Suppressor macrophage treated with lipopolysaccharide for 4 hours (primary cell): ENCODE measurements at places on chromosomes 12 and 14.

- DNase-seq: no peak
Observed at GRCh38 chr12:30953951-30954751, 27.6 kb downstream of the TSPAN11 start.

DNA sequence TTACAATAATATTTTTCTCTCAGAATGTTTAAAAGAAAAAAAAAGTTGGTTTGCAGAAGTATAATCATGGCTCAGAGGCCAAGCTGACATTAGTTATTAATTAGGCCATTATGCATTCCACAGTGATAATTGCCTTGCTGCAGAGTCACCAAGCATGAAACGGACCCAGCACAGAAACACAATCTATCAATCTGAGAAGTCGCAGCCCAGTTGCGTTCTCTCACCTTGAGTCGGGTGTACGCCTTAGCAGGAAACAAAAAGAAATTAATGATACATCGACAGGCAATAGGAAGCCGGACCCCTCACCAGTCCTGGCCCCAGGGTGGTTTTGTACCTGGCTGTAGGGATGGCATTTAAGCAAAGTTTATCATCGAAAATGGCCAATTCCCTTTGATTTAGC is 129.7 kb downstream of the PHETA1 start:
- no peak for DNase-seq

- DNase-seq: peak; percentile 75
Observed at GRCh38 chr12:52280319-52280795, 5.9 kb downstream of the KRT86 start.

DNA sequence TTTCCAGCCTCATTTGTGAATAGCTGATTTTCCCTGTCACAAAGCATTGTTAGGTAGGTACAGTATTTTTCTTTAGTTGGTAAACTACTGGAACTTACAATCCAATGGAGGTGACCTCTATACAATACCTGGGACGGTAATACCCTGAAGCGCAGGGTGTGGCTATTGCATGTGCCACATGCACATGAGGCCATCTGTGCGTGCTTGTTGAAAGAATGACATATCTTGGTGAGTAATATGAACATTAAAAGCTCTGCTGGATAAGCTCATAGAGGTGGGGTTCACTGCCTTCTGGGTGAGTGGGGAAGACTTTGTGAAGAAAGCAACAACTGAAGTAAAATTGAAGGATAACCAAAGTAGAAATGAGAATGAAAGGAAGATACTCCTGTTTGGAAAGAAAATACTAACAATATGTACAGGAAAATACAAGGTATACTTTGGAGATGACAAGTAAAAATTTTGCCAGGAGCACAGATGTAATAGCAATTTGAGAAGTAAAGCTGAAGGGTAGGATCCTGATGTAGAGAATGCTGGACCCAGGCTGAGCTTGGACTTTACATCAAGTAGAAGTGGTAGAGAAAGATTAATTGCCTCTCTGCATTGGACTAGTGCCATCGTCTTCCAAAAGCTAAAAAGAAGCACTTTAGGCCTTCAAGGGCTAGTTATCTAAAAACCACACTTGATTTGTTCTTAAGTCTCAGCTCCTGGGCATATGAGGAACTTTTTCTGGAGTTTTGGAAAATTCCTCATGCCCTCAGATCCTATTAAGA is 97.1 kb downstream of the SLC38A6 start:
- no peak for DNase-seq

- DNase-seq: no peak
Observed at GRCh38 chr12:6090803-6091202, 33.7 kb downstream of the VWF start.

DNA sequence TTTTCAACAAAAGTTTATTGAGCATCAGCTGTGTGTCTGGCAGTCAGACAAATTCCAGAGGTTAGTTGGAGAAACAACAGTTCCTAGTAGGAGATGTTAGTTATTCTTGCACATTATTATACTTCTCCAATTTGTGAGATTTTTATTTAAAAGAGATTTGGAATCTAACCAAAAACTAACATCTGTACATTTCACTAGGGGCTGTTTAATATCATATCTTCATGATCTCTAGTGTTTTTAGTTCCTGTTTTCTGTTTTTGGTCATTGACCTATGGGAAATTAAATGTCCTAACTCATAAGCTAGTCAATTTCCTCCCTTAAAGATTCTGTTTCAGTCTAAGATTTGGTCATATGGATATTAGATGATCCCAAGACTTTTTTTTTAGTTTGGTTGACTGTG is 34.1 kb upstream of the KLHDC2 start:
- no peak for DNase-seq

GRCh38 chr14:32588448-32589320 is 259.6 kb downstream of the AKAP6 start:
- peak; percentile 66 for DNase-seq

- DNase-seq: no peak
Observed at GRCh38 chr12:57216921-57217879, 606 bp downstream of the NXPH4 start.

DNA sequence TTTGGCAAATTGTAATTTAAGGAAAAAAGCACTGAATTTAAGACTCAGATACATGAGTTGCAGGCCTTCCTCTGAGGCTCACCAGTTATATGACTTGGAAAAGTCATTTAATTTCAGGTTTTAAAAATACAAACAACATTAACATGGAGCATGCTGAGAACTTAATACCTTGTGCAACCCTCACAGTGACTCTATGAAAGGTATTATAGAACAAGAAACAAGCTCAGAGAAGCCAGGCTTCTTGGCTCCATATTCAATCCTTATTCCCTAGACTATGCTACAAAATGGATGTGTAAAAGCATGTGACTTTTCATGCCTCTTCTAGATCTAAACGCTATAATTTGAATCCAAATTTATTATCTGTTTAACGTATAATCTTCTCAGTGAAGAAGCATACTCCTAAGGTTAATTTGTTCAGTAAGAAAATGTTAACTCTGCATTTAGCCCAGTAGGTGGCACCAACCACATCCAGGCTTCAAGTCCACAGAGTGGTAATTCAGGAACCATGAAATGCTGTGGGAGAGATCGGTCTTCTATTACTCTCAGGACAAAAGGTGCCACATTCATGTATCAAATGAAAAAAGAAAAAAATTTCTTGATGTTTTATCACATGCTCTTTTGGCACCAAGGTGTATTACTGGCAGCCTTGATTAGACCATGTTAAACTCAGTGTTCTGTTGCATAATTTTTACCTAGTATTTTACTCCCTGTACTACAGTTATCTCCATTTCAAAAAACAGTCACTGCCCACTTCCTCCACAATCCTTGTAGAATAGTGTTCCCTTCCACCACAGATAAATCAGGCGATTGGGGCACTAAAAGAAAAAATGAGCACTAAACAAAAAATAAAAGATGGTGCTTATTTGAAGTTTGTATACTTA is 9.3 kb downstream of the CCDC196 start:
- peak; percentile 70 for DNase-seq

- no peak for DNase-seq
Observed at GRCh38 chr14:105204931-105205672, 24.0 kb upstream of the NUDT14 start.

GRCh38 chr14:101379842-101380241 is 181.5 kb upstream of the DIO3 start:
- DNase-seq: no peak

DNA sequence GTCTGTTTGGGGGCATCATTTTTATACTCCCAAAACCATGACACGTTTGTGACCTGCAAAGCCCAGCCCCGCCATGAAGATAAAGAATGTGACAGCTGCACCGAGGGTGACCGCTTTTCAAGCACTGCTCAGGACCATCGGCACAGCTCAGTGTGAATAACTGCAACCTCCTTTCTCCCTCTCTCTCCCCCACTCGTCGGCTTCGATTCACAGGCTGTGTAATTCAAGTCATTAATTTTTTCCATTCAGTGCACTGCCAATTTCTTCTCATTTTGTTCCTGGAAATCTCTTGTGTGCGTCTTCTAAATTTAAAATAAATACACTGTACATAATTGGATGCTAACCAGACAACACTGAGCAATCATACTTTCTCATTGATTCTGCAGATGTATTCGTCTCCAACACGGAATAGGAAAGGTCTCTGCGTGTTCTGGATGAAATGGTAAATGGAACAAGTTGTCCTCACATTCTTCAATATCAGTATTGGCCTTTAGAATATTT is 260.8 kb downstream of the TTC8 start:
- no peak for DNase-seq

GRCh38 chr14:95395098-95395737 is 75.5 kb upstream of the CLMN start:
- DNase-seq: peak; percentile 11

DNA sequence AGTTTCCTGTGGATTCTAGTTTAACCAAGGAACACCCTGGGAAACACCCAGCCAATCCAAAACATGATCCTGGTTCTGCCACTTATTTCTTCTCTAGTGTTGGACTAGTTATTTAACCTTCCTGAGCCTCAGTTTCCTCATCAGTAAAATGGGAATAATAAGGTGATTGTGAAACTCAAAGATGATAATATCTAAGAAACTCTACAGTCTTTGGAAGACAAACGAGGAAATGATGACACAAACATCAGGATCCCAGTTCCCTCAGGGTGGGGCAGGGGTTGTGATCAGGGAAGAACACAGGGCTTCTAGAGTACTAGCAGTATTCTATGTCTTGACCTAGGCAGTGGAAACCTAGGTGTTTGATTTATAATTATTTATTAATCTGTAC is 18.1 kb upstream of the TMEM106C start:
- DNase-seq: no peak

- no peak for DNase-seq
Observed at GRCh38 chr12:80580254-80580653, 127.2 kb upstream of the MYF6 start.

DNA sequence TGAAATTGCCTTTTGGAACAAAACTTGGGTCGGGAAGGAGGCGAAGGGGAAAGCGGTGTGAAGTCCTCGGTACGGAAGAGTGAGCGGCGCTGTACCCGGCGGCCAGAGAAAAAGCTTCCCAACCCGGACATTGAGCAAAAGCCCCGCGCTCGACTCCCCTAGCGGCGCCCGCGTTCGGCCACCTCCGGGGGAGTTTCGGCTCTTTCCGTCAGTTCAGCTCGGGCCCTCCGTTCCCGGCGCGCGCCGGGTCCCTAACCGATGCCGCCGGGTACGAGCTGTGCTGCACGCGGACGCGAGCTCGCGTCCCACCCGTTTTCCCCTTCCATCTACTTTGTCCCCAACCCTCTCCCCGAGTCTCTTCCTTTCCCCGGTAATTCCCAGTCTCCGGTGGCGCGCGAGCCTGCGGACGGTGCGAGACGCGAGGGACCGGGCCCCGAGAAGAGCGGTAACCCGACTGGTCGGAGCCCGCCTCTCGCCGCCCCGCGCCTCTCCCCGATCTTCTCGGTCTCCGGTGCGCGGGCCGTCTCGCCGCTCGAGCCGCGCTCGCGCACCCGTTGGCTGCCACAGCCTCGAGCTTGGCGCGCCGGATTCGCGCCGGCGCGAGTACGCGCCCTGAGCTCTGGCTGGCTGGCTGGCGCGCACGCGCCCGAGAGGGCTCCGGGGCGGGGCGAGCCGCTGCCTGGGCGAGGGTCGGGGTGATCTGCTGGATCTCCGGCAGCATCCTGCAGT is 446 bp upstream of the SPATS2 start:
- peak; percentile 92 for DNase-seq

GRCh38 chr12:5013266-5013730 is 30.4 kb upstream of the KCNA5 start:
- DNase-seq: no peak

DNA sequence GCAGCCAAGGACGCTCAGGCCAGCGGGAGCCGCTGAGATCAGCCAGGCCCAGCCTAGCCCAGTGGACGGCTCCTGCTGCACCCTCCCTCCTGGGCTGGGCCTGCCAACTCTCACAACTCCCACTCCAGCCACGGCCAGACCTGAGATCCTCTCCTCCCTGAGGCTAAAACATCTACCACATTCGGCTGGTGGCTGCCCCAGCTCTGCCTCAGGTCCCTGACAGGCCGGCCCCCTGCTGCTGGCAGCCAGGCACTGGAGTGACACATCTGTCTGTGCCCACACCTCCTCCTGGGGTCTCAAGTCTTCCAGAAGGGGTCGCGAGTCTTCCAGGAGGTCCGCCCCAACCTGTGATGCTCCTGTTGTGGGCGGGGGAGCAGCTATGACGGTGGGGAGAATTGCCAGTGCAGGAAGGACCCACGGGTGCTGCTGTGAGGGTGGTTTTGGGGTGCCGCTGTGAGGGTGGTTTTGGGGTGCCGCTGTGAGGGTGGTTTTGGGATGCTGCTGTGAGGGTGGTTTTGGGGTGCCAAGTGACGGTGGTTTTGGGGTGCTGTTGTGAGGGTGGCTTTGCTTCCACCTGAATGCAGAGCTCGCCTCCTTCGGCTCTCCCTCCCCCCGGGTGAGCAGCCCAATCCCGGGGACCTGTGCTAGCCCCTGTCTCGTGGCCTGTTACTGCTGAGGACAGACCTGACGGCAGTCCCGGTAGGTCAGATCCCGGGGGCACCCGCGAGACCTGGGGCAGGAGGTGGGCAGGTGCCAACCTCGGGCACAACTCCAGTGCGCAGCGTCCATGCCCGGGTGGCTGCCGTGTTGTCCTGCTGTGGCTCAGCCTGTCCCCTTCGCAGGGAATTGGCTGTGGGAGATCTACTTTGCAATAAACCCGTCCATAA is 27.5 kb upstream of the C14orf180 start:
- DNase-seq: no peak

DNA sequence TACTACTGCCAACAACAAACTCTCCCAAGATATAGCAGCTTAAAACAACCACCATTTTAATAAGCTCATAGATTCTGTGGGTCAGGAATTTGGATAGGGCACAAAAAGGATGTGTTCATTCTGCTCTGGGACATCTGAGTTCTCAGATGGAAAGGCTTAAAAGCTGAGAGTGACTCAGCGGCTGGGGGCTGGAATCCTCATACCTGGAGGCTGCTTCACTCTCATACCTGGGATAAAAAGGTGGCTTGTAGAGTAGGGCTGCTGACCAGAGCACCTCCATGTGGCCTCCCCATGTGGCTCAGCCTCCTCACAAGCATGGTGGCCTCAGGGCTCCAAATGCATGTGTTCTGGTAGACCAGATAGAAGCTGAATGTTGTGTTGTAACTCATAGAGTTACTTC is 20.2 kb upstream of the PELI2 start:
- DNase-seq: no peak

- no peak for DNase-seq
Observed at GRCh38 chr12:93944911-93945310, 203.5 kb upstream of the PLXNC1 start.
